LHCN-M2 (cell line): ENCODE measurements at places on chromosomes 2 and 18. TPM values are rescaled to one million over a fixed set of nuclear protein-coding genes. Genes with fewer than 3 reads are reported as not detected.
A peak's percentile ranks its signal among the peaks of the same experiment; 100 is the strongest.

Gene EEF1B2
- 480 and 488 TPM in 2 replicates for total RNA-seq

Gene MC4R
- not detected in 2 replicates for total RNA-seq

Gene CCDC93
- 10.8 and 15.3 TPM in 2 replicates for total RNA-seq

Gene DNAJC5G
- not detected in 2 replicates for total RNA-seq

- no peak for DNase-seq
Measured at GRCh38 chr2:192414794-192415193, 220.1 kb upstream of the TMEFF2 start.

DNA sequence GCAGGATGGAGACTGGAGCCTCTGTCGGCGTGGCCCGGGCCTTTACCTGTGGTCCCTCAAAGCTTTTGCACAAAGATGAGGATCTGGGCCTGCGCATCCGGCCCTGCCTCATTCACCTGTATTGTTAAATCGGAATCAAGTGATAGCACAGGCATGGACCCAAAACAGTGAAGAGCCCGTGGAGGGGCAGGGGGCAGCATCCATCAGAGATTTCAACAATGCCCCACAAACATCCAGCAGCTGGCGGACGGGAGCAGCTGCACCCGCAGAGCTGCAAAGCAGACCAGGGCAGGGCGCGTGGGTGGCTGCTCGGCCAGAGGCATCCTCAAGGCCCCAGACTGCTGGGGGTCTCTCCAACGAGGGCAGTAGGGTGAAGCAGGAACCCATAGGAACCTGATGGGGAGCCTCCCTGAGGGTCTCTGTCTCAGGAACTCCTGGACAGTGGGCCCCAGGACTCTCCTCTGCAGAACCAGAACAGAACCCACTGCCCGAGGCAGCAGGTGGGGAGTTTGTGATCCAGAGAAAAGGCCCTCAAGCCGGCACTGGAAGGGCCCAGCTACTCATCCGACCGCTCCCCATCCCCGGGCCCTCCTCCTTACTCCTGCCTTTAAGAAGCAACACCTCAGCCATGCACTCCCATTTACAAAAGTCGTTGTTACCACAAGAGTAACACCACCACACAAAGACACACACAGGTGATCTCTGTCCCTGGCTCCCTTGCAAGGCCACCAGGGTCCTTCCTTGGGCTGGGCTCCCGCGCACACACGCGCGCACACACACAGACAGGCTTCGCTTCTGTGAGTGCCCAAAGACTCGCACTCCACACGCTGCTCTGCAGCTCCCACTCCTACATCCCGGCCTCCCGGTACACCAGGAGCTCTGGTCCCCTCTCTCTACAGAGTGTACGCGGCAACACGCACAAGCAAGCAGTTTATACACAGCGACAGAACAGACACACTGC lies 28.8 kb downstream of the HDAC4 start:
- DNase-seq, result peak; percentile 6

DNA sequence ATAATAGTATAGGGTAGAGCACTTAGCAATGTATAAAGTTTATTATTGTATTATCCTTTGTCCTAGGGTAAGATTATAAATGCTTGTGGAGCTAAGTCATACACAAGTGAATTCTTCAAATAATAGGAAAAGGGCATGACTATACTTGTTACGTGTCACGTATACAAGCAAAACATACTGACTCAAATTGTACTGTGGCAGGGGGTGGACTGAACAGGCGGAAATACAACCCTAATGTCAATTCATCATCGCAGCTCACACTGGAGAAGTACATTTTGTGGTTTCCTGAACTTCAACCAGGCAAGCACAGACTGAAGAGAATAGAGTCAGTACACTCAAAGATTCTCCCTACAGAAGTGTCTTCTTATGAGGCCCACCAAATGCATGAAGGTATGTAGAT lies 201.0 kb downstream of the MBD2 start:
- DNase-seq, result peak; percentile 92

DNA sequence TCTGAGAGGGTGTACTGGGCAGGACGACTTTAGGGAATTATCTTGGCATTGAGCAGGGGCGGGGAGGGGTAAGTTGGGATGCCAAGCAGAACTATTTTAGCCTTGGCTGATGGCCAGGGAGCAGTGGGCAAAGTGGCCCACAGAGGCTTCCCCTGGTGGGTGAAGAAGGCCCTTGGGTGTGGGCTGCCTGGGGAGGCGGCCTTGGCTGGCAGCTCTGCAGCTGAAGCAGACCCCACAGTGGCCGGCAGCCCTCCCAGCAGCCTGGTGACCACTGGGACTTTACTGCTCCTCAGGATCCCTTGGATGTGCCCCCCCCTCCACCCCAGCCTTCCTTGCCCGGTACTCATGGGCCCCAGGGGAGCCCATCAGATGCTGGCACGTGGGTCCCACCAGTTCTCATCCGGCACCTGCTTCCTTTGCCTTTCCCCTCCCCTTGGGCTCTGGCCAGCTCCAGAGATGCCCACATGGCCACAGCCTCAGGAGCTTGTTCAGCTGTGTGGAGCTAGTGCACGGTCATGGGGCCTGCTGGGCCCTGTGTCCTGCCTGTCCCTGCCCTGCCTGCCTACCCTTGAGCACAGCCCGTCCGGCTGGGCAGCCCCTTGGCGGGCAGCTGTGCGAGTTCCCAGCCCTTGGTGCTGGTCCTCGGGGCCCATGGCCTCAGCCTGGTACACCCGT lies 122.1 kb upstream of the HS6ST1 start:
- no peak for DNase-seq

GRCh38 chr18:75252136-75252535 lies 41.5 kb downstream of the TSHZ1 start:
- no peak for DNase-seq

DNA sequence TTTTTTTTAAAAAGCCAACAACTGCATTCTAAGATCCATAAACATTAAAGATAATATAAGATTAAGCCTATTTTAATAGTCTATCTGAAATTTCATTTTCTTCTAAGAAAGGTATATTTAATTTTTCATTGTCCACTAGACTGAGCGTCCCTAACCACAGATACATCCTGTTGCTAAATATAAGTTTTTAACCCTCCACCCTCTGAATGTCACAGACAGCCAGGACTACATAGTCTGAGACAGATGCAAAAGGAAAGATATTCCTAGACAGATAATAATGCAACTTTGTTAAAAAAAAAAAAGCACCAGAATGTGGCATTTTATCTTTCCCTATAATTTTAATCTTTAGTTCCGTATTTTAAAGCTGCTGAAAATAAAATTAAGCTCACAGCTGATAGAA lies 114.6 kb downstream of the ZEB2 start:
- DNase-seq, result peak; percentile 61
